ENCODE measurements at places on chromosomes 2 and 18. TPM values are rescaled to one million over a fixed set of nuclear protein-coding genes. Genes with fewer than 3 reads are reported as not detected.

The IL1R2 gene
- total RNA-seq: 1.7 TPM

The CEP192 gene
- total RNA-seq: 22.6 TPM

The FABP1 gene
- total RNA-seq: not detected

The IGFBP2 gene
- total RNA-seq: 840 TPM

The CCDC74B gene
- 0.34 TPM for total RNA-seq

The UCN gene
- total RNA-seq: 1.0 TPM

The EVX2 gene
- total RNA-seq: not detected

The RASGRP3 gene
- total RNA-seq: under 0.01 TPM

The SPR gene
- 24.2 TPM for total RNA-seq

The NCKAP5 gene
- 5.2 TPM for total RNA-seq

The GALNT14 gene
- total RNA-seq: 22.5 TPM

The CHMP3 gene
- 166 TPM for total RNA-seq

The RIT2 gene
- total RNA-seq: not detected

The ABCB6 gene
- 24.3 TPM for total RNA-seq

The SCN2A gene
- total RNA-seq: 0.64 TPM

The MBP gene
- total RNA-seq: 54.7 TPM

The COLEC11 gene
- not detected for total RNA-seq

The CXCR1 gene
- not detected for total RNA-seq

The EFR3B gene
- total RNA-seq: 0.07 TPM

The SPRED2 gene
- 6.8 TPM for total RNA-seq

The WDR43 gene
- total RNA-seq: 123 TPM

The B3GNT7 gene
- total RNA-seq: 1.3 TPM

The MAB21L4 gene
- total RNA-seq: 5.9 TPM

The PRKAG3 gene
- not detected for total RNA-seq

The ROCK2 gene
- 33.0 TPM for total RNA-seq

The DLGAP1 gene
- not detected for total RNA-seq

The REG3A gene
- not detected for total RNA-seq

The EPB41L3 gene
- total RNA-seq: 0.68 TPM

The SATB2 gene
- 0.68 TPM for total RNA-seq

The RRM2 gene
- 1.0 TPM for total RNA-seq

The CPLX4 gene
- total RNA-seq: not detected

The ATP8B1 gene
- 55.8 TPM for total RNA-seq

The TCF7L1 gene
- 3.8 TPM for total RNA-seq

The GCG gene
- total RNA-seq: not detected

The C2orf80 gene
- total RNA-seq: not detected

The DHRS9 gene
- 15.0 TPM for total RNA-seq

The MPP4 gene
- total RNA-seq: under 0.01 TPM

The CDK15 gene
- not detected for total RNA-seq

The ABCG5 gene
- not detected for total RNA-seq

The POTEJ gene
- total RNA-seq: not detected

The TMEM237 gene
- 27.7 TPM for total RNA-seq

The SCYGR4 gene
- total RNA-seq: not detected

The CAD gene
- total RNA-seq: 61.9 TPM

The FAM98A gene
- 57.7 TPM for total RNA-seq

The CFC1 gene
- total RNA-seq: not detected

The KCNS3 gene
- total RNA-seq: 4.1 TPM

The PUS10 gene
- 8.9 TPM for total RNA-seq

The RDH14 gene
- total RNA-seq: 19.5 TPM

The HYCC2 gene
- 15.0 TPM for total RNA-seq

The ZNF385B gene
- total RNA-seq: not detected

The SLC14A1 gene
- not detected for total RNA-seq

All from nasal cavity respiratory epithelium epithelial cell of viscerocranial mucosa (primary cell).